Activated T-helper 9 cell treated with anti-CD3 and anti-CD28 coated beads, Interleukin-2, amount 50 U/mL, for 16 hours (primary cell): ENCODE measurements at places on chromosomes 11 and 22.

- no peak for DNase-seq
Observed at GRCh38 chr11:112050721-112051120, 23.1 kb downstream of the PIH1D2 start.

GRCh38 chr22:23278883-23279675, 98.8 kb downstream of the BCR start:
- DNase-seq: no peak

DNA sequence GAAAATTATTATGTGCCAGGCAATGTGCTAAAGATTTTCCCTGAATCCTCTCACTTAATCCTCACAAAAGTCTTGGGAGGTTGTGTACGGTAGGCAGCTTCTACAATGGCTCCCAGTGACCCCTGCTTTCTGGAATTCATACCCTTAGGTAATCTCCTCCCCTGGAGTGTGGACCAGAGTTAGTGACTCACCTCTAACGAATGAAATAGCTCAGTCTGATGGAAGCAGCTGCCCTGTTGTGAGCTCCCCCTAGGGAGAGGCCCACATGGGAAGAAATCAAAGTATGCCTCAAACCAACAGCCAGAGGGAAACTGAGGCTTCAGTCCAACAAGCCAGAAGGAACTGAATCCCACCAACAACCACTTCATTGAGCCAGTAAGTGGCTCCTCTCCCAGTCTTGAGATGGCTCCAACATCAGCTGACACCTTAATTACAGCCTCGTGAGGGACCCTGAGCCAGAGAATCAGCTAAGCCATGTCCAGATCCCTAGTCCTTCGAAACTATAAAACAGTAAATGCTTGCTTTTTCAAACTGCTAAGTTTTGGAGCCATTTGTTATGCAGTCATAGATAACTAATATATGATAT, 98.9 kb upstream of the ISX start:
- DNase-seq: no peak

DNA sequence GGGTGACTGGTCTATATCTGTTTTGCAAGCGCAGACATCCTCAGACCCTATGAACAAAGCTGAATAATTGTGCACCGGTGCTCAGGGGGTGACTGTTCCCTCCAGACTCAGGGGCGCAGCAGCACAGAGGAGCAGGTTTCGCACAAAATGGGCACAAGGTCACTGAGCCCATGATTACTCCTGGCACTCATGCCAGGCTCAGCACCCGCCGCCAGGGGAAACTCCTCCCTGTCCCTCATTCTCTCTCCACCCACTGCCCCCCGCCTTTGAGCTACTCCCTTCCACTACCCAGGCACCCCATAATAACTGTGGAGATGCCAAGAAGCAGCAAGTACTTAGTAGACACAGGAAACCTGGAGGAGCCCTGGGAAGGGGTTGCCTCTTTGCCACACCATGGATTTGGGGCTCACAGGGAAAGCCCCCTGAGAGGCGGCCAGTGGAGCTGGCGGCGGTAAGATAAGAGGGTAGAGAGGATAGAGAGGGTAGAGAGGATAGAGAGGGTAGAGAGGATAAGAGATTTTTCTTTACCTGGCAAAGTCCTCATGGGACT, 198.8 kb downstream of the CTTN start:
- DNase-seq: no peak

DNA sequence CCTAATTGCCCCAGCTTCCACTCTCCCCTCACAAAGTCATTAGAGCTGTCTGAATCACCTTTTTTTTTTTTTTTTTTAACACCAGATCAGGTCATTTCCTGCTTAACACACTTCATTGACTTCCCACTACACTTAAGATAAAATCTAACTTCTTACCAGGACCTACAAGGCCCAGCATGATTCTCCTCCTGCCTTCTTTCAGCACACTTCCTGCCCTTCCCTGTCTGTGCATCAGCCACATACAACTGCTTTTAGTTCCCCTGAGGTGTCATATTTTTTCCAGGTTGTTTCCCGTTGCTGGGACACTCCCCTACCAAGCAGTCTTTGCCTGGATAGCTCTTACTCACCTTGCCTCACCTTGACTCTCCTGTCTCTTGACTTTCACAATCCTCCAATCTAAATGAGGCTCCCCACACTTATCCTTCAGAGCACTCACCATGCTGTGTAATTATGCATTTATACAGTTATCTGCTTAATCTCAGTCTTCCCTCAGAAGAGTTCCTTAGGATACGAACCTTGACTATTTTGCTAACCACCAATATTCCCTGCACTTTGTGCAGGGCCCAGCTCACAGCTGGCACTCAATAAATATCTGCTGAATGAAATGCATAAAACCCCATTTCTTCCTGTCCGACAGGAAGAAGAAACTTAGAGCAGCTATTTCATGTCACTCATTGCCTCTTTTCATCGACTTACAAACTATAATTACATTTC, 96.6 kb upstream of the AKIP1 start:
- no peak for DNase-seq

- no peak for DNase-seq
Observed at GRCh38 chr22:36027579-36027934, 1.1 kb downstream of the RBFOX2 start.
